ENCODE measurements at places on chromosomes 7 and 10.

- DNase-seq, result no peak
Observed at GRCh38 chr7:94050046-94050445, 45.9 kb upstream of the BET1 start.

GRCh38 chr7:128810473-128810872, 18.7 kb downstream of the CCDC136 start:
- DNase-seq, result no peak

DNA sequence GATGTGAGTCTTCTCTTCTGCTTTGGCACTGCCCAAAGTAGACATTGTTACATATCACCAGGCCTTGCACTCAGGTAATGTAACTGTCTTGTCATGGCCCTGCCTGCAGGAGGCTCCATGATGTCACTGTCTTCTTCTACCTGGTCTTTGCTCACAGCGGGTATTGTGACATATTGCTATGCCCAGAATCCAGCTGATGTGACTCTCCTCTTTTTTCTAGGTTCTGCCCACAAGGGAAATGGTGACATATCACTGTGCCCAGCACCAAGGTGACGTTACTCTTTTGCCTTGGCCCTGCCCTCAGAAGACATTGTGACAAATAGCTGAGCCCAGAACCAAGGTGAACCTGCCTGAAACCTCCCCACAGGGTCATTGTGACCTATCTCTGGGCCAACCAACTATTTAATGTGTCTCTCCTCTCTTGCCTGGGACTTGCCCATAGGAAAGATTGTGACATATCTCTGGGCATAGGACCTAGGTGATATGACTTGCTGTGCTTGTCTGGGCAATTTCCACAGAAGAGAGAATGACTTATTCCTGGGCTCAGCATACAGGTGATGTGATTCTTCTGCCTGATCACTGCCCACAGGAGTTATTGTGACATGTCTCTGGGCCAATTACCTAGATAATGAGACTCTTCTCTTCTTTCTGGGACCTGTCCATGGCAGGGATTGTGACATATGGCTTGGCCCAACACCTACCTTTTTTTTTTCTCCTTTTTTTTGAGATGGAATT, 26.5 kb upstream of the ZNF107 start:
- DNase-seq, result no peak

- no peak for DNase-seq
Observed at GRCh38 chr7:108078691-108079090, 51.5 kb downstream of the LAMB4 start.

GRCh38 chr7:32536585-32536984, 41.3 kb downstream of the AVL9 start:
- DNase-seq, result no peak

DNA sequence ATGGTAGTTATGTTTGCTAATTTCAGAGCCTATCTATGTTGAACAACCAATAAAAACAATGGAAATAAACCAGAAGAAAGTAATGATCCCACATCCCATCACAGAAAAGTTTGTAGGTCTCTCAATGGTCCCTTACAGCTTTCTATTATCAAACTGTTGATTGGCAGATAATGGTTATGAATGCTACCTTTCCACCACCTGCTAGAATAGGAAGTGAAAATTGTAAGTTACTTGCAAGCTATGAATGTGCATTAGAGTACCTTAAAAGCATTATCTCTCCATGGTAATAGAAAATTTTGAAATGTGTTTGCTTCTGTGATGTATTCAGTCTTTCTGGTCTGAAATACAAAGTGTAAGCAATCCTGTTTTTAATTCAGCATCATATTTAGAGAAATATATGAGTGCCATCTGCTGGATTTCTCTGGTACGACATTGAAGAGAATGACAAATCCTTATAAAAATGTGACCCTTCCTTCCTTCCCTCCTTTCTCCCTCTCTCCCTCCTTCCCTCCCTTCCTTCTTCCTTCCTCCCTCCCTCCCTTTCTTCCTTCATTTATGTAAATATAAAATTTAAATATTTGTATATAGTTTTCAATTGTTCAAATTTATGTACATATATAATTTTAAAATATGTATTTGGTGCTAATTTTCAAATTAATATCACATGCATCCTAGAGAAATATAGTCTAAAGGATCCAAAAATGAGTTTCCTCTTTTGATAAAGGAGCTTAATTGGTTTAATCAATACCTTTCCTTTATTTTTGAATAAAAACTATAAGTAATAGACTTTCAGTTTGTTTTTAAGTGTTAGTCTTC, 41.4 kb upstream of the PNLIPRP3 start:
- no peak for DNase-seq

- DNase-seq, result no peak
Observed at GRCh38 chr10:128375171-128375570, 248.9 kb upstream of the MKI67 start.

DNA sequence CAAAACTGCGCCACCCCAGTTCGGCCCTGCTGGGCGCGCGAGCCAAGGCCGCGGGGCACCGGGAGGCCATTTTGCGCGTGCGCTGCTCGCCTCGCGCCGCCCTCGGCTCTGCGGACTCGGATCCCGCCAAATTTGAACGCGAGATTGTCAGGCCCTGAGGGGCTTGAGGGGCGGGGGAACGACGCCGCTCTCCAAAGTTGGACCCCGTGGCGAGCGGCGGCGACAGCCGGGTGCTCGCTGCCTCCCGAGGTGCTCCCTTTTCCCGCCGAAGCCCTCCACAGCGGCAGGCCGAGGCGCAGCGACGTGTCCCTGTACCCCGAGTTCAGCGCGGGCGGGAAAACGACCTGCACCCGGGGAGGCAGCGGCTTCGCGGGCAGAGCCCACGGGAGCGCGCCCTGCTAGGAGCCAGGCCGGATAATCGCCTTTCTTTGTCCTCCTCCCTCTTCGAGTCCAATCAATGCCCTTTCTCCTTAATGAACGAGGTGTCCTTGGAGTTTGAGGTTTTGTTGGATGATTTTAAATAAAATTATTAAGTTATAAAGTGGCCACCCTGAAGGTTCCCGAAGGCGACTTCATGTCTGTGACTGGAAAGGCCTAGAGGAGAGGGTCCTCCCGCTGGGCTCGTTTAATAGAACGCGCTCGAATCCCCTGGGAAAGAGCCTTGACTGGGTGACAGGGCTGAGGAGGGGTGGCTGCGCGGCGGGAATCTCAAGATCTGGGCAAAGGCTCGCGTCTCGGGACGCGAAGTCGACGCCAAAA, 10.7 kb upstream of the SPAG6 start:
- peak; percentile 36 for DNase-seq

DNA sequence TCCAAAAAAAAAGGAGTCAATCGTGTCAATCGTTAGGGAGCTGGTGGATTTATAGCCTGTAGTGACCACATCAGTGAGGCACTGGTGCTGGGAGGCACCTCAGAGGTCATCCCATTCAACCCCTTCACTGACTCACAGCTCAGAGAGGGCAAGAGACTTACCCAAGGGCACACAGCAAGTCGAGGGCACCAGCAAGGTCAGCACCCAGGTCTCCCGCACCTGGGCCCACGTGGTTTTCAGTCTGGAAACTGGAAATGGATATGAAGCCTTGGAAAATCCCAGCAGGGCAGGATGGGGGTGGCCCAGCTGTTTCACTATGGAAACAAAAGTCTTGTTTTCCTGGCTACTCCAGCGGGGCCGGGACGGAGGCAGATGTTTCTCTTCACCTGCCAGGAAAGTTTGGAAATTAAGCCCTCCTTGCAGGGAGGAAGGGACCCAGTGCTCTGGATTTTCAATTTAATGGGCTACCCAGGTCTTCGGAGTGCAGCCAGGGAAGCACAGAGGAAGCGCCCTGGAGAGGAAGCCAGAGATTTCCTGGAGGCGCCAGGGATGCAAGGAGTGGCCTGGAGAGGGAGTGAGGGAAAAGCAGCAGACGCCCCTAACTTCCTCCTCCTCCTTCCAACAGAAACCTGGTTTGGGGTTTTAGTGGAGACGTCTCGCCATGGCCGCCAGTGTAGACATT, 157.2 kb upstream of the TNRC18 start:
- no peak for DNase-seq

DNA sequence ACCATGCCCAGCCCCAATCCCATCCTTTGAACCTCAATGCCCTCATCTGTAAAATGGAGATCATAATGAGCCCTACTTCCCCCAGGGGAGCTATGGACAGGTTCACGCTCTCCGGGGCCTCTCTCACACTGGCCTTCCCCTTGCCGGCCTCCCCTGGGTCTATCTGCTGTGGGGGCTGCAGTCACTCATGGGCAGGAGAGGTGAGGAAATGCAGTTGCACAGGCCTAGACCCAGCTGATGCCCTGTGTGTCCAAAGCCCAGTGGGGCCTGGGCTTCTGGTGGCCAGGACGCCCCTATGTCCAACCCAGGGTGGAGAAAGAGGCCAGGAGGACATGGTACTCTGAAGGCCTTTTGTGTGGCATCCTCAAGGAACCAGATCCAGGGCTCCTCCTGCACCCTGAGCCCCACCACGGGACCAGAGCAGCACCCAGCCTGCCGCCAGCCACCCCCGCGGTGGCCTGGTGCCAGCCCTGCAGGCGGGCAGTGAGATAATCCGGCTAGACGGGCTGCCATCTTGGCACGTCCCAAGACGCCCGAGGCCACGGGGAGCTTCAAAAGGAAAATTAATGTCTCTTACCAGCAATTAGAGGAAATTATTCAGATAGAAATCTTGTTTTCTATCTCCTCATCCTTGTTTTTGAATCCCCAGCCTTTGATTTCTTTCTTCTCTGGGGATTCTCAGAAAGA, 39.0 kb downstream of the MYL10 start:
- DNase-seq, result no peak

DNA sequence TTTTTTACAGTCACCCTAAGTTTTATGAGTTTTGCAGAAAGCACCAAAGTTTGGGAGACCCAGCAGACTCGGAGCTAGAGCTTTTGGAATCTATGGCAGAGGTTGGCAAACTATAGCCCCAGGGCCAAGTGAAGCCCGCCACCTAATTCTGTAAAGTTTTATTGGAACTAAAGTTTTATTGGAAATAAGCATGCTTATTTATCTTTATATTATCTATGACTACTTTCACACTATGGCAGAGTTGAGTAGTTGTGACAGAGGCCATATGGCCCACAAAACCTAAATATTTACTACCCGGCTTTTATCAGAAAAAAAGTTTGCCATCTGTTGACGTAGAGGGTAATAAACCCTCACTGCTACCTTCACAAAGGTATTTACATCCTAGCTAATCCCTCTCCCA, 267.6 kb downstream of the GPAM start:
- DNase-seq, result no peak

GRCh38 chr7:101169838-101170551, 4.6 kb upstream of the VGF start:
- DNase-seq, result peak; percentile 89

DNA sequence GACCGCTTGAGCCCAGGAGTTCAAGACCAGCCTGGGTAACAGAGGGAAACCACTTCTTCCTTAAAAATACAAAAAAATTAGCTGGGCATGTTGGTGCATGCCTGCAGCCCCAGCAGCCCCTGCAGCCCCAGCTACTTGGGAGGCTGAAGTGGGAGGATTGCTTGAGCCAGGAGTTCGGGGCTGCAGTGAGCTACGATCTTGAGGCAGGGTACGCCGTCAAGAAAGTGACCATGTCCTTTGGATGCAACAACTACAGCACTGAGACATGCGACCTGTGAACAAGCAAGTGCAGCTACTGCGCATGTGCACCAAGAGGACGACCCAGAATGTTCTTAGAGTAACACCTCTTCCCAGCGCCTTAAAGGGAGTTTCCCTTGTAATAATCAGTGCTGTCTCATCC, 66.6 kb upstream of the ZNF479 start:
- DNase-seq, result no peak

GRCh38 chr7:157789942-157790341, 453.1 kb downstream of the DNAJB6 start:
- no peak for DNase-seq

- peak; percentile 30 for DNase-seq
Observed at GRCh38 chr7:121138262-121138933, 149.9 kb downstream of the CPED1 start.

GRCh38 chr7:108178398-108178797, 48.2 kb upstream of the LAMB4 start:
- DNase-seq, result no peak

DNA sequence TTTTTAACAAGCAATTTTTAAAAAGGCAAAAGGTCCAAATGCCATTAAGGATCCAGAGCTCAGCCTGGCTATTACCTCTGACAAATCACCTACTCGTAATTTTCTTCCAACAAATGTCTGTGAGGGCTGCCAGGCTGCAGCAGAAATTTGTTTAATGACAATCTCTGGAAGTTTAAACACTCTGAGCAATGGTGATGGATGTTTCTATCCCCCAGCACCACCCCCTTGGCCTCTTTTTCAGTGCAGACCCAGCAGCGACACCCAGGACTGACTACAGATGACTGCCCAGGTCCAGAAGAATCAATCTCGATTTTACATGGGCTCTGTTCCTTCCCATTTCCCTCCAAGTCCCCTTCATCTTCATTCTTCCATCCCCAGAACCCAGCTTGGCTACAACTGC, 201.4 kb upstream of the AOAH start:
- no peak for DNase-seq

- no peak for DNase-seq
Observed at GRCh38 chr10:4701016-4701415, 125.0 kb upstream of the AKR1E2 start.

DNA sequence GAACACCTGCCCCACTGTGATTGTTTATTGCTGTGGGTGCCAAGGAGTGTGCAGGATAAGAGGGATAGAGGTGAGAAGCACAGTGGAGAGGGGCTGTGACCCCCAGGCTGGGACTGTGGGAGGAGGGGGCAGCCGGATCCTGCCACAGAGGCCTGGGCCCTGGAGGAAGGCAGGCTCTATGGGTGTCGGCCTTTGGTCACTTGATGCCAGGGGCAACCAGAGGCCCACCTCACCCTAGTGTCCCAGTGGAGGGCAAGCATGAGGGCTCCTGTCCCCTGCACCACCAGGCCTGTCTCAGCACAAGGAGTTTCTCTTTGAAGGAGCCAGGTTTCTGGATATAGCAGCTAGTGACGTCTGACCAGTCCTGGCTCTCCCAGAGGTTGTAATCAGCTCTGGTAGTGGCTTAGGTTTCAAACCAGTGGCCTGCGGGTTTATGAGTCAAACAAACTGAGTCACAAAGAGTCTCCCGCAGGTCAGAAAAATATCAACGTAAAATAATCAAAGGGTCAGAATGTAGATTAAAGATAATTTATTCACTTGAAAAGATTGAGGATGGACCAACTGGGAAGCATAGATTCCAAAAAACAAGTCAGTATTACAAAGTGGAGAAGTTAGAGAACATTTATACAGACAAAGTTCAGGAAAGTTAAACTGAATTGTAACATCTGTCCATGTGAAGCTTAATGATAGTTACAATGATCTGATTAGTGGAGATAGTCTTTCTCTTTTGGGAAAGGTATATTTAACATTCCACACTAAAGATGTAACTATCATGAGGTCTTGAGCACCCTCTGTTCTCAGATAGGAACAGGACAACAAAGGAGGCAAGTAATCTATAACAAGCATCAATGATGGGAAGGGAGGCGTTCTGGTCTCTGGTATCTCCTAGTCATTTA, 37.2 kb upstream of the ZNF488 start:
- DNase-seq, result no peak

DNA sequence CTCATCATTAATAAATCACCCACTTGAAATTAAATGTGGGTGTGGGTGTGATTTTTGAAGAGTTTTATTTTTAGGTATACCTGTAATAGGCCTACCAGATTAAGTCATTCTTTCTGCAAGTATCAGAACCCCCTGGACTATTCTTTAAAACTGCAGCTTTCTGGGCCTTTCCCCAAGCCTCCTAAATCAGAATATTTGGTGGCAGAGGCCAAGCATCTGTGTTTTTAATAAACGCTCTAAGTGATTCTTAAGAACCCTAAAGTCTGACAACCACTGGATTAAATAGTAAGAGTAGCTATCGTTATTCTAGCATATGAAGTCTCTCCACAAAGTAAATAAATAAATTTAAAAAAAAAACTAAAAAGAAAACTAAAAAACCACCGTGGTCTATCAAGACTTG, 703.0 kb upstream of the NRP1 start:
- DNase-seq, result no peak
